ENCODE measurements at places on chromosomes 13 and 19.

DNA sequence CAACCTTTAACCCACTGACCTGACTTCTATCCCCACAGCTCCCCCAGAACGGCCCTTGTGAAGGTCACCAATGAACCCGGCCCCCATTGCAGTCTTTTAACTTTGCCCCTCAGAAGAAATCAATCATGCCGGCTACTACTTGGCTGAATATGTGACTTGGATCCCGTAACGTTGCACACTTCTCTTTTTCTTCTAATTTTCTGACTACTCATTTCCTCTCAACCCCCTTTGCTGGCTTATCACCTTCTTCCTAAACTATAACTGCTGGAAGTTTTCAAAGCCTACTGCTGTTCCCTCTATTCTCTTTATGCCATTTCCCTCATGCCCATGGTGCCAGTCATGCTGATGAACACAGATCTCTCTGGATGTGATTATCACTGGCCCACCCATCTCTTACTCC is 367.6 kb downstream of the DNAJC15 start:
- no peak for DNase-seq

DNA sequence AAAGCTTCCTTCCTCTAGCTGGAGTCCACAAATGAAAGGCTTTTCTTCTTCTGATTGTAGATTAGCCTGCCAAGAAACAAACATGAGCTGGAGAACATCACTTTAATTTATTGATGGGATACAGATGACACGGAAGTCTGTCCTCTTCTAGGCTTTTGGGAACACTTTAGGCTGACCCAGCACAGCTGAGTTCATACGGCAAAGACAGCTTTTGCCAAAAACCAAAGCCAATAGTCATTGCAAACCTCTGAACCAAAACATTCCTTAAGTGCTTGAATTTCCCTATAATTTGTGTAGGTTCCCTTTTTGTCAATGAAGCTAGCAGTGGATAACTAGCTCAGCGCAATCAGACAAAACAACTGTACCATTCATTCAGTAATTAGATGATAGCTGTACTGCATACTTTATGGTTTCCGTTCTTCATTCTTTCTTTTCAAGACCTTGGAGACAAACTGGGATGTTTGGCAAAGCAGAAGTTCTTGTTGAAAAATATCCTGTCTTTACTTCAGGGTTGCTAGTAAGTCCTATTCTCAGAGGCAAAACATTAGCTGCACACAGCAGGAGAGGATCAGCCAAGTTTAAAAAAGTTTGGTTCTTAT is 95.7 kb upstream of the SPRY2 start:
- no peak for DNase-seq

DNA sequence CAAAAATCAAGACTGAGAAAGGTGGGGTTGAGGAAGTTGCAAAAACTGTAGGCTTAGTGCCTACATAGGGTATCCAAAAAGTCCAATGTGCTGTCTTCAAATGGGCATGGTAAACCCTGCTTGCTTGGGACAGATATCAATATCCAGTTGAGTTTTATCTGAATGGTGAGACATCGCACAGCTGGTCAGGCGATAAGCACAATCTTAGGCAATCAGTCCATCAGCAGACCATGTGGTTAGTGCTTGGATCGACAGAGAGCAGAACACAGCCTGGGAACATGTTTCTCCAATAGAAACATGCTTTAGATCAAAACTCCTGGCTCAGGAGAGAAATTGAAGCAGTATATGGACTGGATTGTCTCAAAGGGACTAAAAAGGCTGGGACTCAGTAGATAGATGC is 151.3 kb upstream of the IPO5 start:
- DNase-seq: no peak

GRCh38 chr13:24230428-24231072 is 70.0 kb downstream of the SPATA13 start:
- DNase-seq: no peak

DNA sequence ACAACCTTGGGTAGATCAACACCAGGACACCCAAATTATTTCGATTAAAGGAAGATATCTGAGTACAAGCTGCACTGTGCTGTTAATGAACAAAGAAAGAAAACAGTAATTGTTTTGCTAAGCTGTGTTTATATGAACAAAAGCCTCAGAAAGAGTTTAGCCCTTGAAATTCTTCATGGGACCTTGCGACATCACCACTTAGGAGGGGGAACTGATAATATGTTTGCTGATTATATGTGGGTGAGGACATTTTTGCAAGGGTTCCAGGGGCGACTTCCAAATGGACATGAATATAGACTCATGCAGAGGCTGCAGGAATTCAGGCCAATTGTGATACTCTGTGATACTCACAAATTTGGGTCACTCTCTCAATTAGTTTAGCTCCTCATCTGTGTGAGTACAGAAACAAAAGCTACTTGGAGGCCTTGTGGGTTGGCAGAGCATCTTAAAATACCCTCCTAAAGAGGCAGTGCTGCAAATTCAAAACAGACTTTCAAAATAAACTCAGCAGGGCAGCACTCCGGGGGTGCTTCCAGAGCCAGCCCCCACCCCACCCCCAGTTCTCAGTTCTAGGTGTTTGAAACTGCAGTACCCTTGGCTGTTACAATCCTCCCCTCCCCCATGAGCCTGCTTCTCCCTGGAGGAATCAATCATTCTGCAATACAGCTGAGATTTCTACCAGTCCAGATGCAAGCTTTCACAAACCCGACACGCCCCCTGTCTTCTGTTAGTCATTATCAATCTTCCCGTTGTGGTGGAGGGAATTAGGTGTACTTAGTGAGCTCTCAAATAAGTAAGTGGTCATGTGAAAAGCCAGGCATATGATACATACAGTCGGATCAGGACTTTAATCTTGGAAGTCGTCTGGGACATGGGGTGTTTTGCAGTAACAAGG is 97.0 kb upstream of the MBNL2 start:
- DNase-seq: peak; percentile 25

- DNase-seq: no peak
Measured at GRCh38 chr19:46297700-46298478, 1.0 kb downstream of the HIF3A start.

DNA sequence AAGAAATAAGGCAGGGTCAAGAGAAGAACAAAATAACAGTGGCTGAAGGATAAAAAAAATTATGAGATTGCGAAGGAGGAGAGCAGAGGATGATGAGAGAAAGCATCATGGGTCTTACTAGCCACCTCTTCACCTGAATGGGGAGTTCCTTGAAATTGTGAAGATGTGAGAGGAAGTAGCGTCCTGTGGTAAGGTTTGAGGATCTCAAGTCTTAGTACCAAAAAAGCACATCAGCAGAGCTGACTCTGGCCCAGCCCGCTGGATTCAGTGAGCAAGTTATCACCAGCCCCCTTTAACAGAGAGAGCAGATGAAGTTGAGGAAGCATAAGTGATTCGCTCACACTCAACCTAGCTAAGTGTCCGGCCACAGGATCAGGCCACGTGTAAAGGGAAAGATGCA is 61.8 kb downstream of the RXFP2 start:
- DNase-seq: no peak

DNA sequence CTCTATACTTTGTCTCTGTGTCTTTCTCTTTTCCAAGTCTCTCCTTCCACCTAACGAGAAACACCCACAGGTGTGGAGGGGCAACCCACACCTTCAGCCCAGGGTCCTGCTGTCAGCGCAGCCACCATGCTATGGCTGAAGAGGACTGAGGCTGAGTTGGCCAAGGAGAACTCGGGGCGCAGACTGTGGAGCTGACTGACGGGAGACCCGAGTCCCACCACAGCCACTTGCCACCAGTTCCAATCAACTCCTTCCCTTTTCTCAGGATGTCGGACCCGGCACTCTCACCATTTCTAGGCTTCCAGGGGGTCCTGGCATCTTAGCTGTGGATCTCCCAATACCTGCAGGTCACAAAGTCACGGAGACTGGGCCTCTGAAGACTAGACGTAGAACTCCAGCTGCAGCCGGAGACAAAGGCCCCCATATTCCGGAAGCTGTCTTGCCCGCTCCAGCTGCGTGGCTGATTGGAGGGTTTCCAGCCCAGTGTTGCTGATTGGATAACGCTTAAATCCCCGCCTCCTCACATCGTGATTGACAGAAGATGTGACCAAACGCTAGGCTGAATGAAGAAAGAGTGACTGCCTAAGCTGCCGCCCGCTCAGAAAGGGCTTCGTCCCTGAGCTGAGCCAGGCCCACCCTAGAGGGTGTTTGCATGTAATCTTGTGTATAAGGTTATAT is 63.6 kb downstream of the ZNF429 start:
- DNase-seq: peak; percentile 98

DNA sequence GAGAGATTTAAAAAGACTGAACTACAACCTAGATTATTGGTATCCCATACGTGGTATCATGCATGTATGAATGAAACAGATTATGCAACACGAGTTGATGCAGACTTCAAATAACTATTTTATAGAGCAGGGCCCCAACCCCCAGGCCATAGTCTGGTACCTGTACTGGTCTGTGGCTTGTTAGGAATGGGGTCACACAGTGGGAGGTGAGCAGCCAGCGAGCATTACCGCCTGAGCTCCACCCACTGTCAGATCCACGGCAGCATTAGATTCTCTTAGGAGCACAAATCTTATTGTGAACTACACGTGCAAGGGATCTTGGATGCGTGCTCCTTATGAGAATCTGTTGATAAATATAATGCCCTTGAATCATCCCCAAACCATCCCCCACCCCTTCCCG is 320.2 kb downstream of the TBC1D4 start:
- DNase-seq: no peak

DNA sequence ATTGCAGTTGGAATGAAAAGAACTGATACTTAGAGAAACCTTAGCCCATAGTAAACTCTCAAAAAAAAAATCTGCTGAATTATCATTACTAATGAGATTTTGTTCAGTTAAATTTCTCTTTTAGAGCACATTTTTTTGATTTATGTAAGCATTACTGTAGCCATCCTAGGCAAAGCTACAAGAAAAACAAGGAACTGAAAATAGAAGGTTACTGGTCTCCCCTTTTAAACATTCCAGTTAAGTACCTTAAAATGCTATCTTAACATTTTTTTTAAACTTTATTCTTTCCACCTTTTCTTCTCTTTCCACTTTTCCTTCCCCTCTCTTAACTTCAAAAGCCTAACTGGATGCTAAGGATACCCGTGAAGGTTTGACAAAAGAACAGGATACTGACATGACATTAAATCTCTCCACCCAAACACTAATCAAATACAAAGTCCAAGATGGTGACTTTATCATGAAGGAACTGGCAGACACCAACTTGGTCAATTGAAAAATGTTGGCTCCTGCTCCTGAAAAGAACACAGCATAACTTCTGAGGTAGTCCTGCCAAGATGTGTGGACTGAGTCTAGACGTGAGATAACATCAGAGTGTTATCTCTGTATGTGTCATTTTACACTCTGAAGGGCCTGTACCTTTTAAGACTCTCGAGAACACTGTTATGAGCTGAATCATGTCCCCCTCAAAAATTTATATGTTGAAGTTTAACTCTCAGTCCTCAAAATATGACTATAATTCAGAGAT is 29.5 kb upstream of the SACS start:
- no peak for DNase-seq

DNA sequence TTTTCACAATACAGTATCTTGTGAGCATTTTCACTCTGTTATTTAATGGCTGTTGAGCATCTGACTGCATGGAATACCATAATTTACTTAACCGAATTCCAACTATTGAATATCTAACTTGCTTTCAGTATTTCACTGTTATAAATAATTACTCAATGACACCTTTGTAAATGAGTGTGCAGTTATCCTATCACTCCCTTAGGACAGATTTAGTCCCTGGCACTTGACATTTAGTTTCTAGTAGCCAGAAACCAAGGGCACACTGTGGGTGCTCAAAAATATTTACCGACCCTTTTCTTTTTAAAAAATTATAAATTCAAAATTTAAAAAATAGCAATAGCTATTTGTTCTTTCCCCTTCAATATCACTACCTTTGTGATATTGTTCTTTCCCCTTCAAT is 258.8 kb downstream of the DCLK1 start:
- no peak for DNase-seq

- DNase-seq: no peak
Measured at GRCh38 chr13:26508885-26509284, 48.6 kb upstream of the WASF3 start.

DNA sequence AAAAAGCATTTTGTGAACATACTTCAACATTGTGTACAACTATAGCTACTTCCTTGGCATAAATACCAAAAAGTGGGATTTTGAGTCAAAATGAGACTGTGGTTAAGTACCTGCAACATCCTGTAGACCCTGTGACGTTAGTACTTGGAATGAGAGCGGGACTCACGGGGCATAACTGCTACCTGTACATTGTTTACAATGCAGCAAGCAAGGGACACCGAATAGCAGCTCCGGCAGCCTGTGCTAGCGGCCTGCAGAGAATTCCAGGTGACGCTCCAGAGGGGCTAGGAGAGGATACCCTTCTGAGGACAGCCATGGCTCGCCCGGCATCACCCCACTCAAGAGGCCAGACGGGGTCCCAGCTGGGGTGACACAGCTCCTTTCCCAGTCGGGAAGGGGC is 824 bp upstream of the ZNF331 start:
- DNase-seq: no peak

DNA sequence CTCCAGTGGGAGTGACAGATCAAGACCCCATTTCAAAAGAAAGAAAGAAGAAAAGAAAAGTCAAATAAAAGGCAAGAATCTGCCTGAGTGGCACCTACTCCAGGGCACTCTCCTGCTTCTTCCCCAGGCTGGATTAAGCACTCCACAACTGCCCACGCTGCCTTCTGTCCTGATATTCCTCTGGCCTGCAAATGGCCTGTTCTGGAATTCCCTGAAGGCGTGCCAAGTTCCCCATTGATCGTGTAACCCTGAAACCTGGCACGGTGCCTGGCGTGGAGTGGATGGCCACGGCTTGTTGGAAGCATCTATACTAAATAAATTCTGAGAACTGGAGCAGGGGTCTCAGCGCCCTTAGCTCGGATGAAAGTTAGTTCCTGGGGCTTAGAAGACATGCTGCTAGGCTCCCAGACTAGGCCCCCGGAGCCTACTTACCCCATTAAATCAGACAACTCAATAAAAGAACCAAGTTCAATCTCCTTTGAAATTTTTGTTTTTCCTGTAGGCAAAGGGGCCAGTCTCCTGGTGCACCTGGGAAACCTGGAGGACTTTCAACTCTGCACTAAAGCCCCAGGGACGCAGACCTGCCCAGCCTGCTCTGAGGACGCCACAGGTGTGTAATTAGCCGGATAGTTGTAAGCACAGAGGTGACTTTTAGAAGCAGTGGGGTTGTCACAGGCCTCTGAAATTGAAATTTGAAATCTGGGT is 21.9 kb downstream of the ANKRD27 start:
- DNase-seq: no peak

- no peak for DNase-seq
Measured at GRCh38 chr13:30121666-30122065, 185.7 kb downstream of the KATNAL1 start.

DNA sequence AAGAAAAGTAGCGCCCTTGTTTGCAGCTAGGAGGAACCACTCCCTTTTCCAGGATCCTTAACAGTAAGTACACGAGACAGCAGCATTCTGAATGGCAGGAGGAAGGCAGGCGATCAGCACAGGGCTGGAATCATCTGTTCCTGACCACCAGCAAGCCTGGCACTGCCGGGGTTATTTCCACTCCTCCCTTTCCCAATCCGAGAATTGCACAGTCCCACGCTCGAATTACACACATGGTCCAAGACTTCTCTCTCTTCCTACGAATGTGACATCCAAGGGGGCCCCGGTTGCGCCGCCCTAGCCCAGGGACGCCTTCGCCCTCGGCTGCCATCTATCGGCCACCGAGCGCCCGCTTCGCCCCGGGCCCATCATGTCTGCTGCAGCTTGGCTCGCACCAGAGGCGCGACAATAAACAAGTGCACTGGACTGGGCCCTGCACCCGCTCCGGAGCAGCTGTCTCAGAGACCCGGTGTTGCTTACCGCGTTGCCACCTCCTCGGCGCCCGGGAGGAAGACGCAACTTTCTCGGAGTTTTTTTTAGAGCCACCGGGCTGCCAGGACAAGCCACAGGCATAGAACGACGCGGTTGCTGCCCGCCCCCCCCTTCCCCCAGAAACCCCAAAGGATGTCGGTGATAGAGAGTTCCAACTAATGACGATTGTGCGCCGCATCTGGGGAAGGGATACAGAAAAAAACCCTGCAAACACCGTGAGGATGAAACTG is at the start of gene SLITRK5:
TSS of gene SLITRK5 (plus strand) at position 341 of the 722 bp plus-strand sequence. CDS start 4,018 bp downstream, outside the sequence.
- DNase-seq: peak; percentile 36

Measured in DMS153 (cell line).